Urothelium cell line (cell line): ENCODE measurements at places on chromosomes 7 and 10.
A peak's percentile ranks its signal among the peaks of the same experiment; 100 is the strongest.

DNA sequence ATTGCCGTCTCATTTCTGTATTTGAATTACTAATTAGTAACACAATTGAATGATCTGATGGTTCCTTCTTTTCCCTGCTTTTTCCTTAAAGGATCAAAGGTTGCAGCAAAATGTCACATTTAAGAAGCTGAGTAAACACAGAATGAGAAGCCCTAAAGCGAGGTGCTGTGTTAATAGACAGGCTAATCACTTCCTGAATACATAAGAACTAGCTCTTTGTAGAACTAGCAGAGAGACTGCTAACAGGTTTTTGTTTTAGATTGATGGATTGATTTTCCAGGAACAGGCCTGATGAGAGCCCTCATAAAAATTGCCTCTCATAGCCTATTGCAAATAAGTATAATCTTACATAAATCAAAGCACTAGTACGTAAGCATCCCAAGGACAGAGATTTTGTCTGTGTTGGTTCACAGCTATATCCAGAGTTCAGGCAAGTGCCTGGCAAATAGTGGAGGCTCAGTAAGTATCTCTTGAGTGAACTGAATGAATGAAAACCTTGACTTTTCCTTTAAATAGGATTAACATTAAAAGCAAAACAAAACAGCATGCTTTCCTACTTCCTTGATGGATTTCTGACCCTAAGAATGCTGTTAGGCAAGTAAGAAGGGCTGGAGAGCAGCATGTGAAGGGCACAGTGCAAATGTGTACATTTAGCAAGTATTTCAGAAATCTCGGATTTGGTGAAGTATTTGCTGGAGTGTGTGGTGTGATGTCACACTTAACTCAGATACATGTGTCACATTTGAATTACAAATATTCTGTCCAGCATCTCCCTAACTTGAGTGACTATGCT is 3.3 kb downstream of the TMEM229A start:
- DNase-seq = no peak

DNA sequence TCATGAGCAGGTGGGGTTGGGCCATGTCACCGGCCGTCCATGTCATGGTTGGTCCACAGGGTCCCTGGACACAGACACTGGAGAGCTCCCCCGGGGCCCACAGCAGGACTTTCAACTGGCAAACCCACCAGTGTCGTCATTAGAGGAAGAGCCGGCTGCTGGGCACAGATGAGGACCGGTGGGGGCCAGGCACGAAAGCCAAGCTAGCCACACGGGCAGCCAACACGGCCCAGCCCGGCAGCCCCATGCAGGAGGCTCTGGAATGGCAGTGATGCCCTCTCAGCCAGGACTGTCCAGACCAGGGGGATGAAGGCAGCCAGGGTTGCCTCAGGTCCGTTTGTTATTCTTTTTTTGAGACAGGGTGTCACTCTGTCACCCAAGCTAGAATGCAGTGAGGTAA is 21.1 kb upstream of the UNCX start:
- no peak for DNase-seq

- no peak for DNase-seq
Observed at GRCh38 chr10:117094856-117095255, 43.2 kb downstream of the VAX1 start.

- DNase-seq = peak; percentile 79
Observed at GRCh38 chr10:13349463-13350274, 1.6 kb upstream of the SEPHS1 start.

- DNase-seq = no peak
Observed at GRCh38 chr7:116724560-116725231, 52.7 kb downstream of the MET start.

- DNase-seq = no peak
Observed at GRCh38 chr10:88017781-88018180, 154.4 kb downstream of the PTEN start.

DNA sequence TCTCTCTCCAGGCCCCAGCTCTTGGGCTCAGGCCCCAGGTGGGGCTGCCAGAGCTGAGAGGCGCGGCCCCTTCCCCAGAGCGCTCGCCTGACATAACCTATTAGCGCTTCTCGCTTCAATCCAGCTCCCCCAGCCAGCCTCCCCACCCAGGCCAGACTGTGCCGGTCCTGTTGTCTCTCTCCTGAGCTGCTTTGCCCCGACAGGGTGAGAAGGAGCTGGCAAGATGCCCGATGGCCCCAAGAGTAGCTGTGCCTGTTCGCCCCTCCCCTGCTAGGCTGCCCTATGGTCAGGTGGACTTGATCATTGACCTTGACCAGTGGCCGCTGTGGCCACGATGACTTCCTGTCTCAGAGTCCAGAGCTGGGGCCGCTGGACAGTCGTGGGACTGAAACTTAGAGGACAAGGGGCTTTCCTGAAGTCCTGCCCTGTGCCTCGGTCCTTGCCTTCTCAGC is 9.1 kb downstream of the TMEM270 start:
- no peak for DNase-seq

- no peak for DNase-seq
Observed at GRCh38 chr7:21417647-21418046, 10.2 kb upstream of the SP4 start.

- DNase-seq = no peak
Observed at GRCh38 chr10:34290412-34291081, 524.5 kb downstream of the PARD3 start.

DNA sequence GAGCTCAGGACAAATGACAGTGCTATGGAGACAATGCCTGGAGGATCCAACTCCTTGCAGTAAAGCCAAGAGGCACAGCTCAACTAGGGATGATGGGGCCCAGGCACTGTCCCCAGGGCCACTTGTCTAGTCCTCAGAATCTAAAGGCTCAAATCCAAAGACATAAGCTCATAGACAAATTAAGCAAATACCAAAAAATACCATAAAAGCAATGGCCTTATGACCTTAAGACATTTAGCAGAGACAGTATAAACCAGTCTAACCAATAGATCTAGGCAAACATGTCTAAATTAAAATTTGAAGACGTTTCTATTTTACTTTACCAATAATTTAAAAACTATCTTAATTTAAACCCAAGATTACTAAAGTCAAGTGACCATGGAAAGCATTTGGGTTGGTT is 14.8 kb upstream of the MKLN1 start:
- no peak for DNase-seq

- DNase-seq = no peak
Observed at GRCh38 chr10:109737626-109738025, 185.7 kb downstream of the XPNPEP1 start.

DNA sequence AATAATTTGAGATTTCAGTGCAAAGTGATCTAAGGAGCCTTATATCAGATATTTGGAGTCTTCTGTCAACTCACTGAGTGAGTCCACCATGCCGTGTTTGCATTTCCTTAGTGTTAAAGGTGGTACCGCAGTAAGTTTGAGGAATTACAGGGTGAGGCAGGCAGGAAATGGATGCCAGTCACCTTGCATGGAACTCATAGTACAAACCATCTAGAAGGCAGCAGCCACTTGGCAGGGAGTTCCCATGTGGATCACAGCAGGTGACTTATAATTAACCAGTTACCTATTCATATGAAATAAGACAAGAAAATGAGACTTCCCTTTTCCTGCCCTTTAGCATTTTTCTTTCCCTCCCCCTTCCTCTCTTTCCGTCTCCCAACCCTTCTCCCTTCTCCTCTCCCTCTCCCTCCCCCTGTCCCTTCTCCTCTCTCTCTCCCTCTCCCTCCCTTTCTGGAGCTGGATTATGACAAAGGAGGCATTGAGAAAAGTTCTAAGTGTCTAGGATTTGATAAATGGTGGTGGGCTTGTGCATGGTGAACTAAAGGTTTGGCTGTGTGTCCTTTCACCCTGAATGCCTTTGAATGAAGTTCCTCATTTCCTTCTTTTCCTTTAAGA is 94.1 kb downstream of the LRRC4 start:
- no peak for DNase-seq

- DNase-seq = no peak
Observed at GRCh38 chr10:13627459-13628310, 40.9 kb downstream of the PRPF18 start.

- DNase-seq = no peak
Observed at GRCh38 chr7:116464375-116464774, 35.2 kb upstream of the CAV2 start.

DNA sequence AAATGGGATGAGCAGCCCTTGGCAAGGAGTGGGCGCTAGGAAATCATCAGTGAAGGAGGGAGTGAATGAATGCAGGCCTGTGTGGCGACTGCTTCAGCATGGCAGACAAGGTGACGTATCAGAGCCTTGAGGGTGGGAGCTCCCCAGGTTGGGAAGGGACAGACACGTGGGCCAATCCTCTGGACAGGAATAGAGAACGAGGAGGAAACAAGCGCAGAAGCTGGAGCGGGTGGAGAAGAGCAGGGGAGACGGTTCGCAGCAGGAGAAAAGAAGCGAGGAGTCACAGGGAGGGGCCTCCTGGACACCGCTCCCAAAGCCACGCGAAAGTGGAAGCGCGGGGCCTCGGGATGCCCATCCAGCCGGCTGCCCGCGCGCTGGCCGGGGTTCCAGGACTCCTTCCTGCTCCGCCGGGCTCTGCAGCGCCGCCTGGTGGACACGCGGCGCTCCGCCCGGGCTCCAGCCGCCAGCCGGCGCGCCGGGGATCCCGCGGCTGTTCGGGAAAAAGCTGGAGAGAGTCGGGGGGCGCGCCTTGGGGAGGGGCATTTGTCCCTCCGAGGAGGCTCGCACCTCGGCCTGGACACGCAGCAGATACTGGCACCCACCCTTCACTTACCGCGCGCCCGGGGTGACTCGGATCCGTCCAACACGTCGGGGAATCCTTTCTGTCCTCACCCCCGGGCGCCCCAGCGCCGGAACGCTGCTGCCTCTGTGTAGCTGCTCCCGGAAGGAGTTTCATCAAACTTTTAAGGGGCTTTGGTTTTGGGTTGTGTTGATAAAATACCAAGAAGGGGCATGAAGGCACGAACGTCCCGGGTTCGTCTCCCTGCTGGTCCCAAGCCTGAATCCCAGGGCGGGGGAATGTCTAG is 6.3 kb downstream of the ZNF503 start:
- no peak for DNase-seq
